Tongue (tissue), 3 donors: ENCODE measurements at places on chromosomes 6 and 20. TPM values are rescaled to one million over a fixed set of nuclear protein-coding genes. Genes with fewer than 3 reads are reported as not detected.

ZNF311 gene
- 1.5 TPM for total RNA-seq

GNRH2 gene
- not detected for total RNA-seq

ZNF334 gene
- total RNA-seq = 6.7 TPM

SLC52A3 gene
- total RNA-seq = 0.82 TPM

C6orf52 gene
- not detected for total RNA-seq

KIF13A gene
- total RNA-seq = 61.4 TPM

DNA sequence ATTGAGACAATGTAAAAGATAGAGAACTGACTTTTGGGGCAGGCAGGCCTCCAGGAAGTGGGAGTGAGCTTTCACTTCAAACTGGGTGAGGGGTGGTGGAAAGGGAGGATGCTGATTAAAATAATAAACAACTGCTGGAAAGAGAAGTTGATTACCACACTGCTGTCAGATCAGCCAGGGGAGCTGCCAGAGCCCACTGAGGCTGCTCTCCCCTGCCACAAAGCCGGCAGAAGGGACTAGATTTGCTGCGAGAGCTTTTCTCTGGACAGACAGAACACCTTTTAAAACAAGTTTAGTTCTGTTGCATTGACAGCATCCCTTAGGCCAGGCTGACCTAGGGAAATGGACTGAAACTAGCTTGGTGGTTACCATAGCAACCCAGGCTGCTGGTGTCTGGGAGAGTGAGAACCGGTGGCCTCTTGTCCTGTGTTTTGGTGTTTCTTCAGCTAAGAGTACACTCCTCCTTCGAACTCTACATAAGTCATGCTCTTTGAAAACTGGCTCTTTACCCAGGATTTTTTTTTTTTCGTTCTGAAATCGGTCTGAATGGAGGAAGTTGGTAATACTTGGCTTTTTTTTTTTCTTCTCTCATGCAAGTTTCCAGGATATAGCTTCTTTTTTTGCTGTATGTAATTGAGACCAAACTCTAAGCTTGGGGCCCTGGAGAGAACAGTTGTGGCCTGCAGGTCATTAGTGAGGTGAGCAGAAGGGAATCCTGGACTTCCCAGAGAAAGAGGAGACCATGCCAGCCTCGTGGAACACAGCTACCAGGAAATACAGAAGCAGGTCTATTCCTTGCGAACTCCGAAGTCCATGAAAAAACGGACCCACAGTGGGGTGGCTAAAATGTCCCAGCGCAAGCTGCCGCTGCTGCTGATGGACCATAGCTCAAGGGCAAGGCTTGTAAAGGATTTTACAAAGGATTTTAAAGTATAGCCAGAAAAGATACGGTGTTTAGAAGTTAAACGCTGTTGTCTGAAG lies 374.4 kb downstream of the UTRN start:
- DNase-seq = peak; percentile 53

- no peak for DNase-seq
Measured at GRCh38 chr20:3696745-3697587, 15.2 kb upstream of the ADAM33 start.

- DNase-seq = no peak
Measured at GRCh38 chr20:49408509-49409104, 73.9 kb downstream of the KCNB1 start.

- no peak for DNase-seq
Measured at GRCh38 chr6:97674802-97675201, 391.8 kb upstream of the MMS22L start.

DNA sequence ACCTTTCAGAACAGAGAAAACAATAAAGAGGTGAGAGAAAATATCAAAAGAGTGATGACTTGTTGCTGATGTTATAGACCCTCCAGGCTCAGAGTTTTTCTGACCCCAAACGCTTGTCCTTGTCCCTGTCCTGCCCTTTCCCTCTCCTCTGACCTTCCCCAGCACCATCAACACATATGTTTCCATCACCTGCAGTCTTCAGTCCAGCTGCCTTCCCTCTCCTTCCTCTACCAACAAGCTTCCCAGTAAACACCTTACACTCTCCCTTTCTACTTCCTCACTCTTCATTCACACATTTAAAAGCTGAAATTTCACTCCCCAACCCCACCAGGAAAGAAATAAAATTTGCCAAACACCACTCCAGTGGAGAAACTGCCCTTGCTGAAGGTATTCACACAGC lies 25.4 kb upstream of the AFDN start:
- DNase-seq = no peak

- no peak for DNase-seq
Measured at GRCh38 chr6:122063761-122064160, 335.7 kb upstream of the HSF2 start.

- no peak for DNase-seq
Measured at GRCh38 chr6:108904741-108905140, 56.5 kb downstream of the ARMC2 start.

DNA sequence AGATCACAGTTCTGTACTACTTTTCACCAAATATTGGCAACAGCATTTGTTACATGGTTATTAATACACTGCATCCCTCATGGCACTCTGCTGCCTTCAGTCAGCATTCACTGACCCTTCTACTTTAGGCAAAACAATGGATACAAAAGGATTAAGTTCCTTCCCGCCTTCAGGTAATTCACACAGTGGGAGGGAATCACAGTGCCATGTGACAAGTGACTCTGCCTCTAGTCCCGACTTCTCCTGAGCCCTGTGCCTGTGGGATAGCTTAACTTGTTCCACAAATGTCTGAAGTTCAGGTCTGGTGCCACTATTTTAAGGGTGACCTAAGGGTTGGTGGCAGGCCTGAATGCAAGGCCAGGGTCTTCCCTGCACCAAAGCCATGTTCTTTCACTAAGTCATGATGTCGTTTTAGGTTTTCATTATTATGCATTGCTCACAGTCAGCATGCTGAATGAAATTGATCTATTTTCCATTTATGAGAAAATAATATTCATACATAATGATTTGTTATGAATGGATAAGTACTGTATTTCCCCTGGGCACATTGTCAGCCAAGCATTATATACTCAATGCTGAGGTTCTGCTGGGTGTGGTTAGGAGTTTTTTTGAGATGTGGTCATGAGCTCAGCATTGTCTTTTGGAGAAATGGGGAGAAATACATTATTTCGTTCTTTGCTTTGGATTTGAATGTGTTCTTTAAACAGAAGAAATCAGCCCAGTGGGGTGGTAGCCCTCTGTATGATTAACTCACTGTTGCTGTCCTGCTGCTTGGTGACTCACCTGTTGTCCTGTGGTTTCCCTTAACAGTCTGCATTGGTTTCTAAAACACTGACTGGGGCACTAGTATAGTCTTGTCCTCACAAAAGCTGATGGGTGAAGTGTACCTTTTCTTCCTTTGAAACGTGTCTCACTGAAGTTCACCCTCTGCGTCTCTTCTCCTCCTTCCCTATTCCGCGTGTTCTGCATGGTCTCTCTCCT lies 66.4 kb downstream of the AFDN start:
- DNase-seq = no peak
